ENCODE measurements at places on chromosomes 11 and 22.
A peak's percentile ranks its signal among the peaks of the same experiment; 100 is the strongest.

DNA sequence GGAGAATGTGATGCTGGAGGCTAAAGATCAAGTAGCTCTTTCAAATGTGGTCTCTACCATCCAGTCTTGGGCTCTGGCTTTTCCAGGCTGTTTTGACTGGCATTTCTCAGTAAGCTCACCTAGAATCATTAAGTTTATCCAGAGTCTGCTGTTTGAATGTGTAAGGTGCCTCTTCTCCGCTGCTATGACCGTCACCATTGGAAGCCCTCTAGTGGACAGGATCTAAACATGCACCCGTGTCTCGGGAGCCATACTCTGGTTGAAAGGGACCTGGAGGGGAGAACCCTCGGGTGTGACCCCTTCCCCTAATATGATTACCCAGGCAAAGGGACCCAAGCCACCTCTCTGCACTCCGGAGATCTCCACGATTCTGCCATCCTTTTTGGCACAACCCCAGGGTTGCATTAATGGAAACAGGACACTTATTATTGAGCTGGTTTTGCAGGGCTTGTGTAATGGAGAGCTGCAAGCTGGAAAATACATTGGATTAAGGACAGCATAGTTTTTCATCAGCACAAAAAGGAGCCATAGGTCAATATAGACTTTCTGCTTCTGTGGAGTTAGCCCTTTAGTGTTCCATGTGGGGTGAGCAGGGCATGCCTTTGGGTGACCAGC lies 191.0 kb upstream of the LARGE1 start:
- peak; percentile 22 for DNase-seq

DNA sequence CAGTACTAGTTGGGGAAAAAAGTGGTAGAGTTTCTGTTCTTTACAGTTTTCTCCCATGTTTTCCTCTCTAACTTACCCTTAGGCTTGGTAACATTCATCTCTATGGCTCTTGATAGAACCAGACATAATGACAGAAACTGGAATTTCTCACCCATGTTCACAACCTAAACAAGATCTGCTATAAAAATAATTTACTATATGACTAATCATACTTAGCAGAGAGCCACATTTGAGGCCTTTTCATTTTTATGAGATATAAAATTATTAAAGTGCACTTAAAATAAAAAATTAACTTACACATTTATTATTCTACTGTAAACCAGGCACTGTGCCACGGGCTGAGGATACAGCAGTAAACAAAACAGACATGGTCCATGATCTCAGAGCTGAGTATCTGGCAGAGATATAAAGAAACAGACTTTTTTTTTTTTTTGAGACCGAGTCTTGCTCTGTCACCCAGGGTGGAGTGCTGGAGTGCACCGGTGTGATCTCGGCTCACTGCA lies 98.1 kb downstream of the GAB2 start:
- DNase-seq = no peak

DNA sequence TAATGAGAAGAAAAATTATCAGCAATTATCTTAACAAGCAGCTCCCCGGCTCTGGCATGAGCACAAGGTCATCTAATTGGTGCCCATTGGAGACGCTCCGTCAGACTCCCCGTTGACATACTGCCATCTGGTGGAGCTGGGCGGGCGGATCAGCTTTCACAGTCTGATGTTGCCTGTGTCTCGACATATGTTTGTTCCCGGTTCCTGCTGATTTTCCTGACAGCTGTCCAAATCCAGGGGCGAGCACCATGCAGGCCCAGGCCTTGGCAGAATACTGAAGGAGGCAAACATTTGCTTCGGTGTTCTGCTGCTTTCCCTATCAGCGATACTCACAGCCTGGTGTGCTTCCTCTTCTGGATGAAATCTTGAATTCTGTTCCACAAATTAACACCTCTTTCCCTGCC lies 43.8 kb upstream of the BARX2 start:
- DNase-seq = peak; percentile 85

GRCh38 chr11:112728288-112728687 lies 232.9 kb upstream of the NCAM1 start:
- DNase-seq = no peak
